Fibroblast of gingiva (primary cell): ENCODE measurements at places on chromosomes 16 and 17.

DNA sequence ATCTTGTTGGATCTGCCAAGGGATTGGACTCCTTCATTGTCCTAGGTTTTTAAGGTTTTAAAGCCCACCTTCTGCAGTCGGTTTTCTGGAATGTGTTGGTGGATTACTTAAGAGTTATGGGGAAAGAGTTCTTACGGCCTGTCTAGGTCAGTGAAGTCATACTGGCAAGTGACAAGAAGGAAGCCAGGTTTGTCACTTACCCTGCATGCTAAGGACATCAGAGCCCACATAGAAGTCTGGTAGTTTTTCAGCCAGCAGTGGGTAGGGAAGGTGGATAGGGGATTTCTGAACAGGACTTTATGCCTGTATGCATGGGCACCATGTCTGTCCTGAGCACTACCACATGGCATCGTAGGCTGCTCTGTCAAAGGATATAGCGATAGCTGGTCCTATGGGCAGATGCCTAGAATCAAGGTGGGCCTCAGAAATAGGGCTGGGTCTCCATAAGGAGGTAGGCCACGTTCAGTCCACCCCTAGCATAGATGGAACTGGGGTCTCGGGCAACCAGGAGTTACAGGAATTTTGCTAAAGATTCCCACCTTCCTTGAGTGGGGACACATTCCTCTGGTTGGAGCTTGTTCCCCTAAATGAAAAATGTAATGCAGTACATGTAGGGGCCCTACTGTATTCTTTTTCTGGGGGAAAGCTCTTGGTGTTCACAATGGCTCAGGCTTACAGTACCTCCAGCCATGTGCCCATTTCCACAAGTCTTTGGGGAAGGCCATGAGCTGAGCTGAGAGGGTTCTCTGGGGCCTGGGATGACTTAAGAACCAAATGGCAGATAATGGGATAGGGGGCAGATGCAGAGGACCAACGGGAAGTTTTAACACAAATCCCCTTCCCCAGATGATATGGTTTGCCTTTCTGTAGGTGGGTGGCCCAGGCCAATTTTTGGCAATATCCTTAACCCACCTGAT lies 27.5 kb downstream of the TRPV2 start:
- DNase-seq, result no peak

GRCh38 chr17:6027342-6028024 lies 42.7 kb upstream of the WSCD1 start:
- no peak for DNase-seq

DNA sequence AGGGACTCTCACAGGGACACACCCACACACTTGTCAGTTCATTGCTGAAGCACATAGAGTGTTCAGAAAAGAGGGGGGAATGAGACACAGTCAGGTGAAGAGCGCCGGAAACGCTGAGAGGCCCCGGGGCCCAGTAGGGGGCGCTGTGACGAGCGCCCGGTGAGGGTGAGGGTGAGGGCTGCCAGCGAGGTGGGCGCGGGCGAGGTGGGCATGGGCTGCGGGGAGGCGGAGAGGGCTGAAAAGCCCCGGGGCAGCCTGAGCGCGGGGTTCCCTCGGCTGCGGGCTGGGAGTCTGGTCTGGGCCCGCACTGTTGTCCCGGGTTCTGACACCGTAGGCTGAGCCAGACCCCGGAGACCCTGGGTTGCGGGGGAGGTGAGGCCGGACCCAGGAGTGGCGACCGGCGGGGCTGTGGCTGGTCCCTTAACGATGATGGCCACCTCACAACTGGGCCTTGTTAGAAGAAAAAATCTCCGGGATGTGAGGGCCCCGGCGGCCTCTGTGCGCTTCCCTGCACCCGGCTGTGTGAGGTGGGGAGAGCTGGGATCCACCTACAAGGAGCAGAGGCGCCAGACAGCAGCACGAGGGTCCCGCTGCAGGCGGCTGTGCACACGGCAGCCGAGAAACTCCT lies 91.4 kb downstream of the C16orf78 start:
- no peak for DNase-seq

- DNase-seq, result peak; percentile 54
These were observed 3.7 kb downstream of the BAHCC1 start for GRCh38 chr17:81398832-81399411.

DNA sequence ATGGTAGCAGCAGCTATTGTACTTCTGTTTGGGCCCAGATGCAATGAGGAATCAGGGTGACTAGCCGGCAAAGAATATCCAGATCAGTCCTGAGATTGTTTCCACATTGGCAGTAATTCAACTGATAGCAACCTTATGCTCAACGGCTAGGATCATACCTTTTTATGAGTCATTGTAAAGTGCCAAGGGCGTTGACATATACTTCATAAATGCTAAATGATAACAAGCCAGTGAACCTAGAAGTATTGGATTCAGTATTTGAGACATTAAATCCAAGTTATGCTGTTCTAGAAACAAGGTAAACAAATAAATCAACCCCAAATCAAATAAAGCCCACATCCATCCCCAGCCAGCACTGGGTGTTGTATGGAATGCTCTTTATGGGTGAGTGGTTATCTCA lies 207.1 kb upstream of the ZFHX3 start:
- no peak for DNase-seq
